ENCODE measurements at places on chromosomes 16 and 17.

GRCh38 chr17:34542700-34543336, 36.6 kb upstream of the TMEM132E start:
- DNase-seq: no peak

GRCh38 chr17:38417210-38417951, 10.9 kb upstream of the ARHGAP23 start:
- no peak for DNase-seq

- DNase-seq: peak; percentile 99
Observed at GRCh38 chr16:88662843-88663606, at the start of gene MVD. TSS of gene MVD (minus strand) at chr16:88663091. CDS start at chr16:88663080, 11 bp downstream.

GRCh38 chr17:16243801-16244567, 27.0 kb downstream of the PIGL start:
- DNase-seq: no peak

DNA sequence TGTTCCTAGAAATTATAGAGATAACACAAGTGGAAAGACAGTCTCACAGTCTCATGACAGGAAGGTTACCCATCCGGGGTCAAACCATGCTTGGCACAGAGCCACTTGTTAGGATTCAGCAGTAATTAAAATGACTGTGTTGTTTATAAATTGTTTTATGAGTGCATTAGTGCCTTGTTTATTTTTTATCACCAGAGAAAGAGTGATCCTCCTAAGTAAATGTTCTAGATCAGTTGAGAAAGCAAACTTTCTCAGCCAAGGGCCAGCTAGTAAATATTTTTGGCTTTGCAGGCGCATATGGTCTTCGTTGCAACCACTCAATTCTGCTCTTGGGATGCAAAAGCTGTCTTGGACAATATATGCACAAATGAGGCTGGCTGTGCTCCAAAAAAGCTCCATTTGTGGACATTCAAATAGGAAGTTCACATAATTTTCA, 253.9 kb upstream of the CACNG5 start:
- no peak for DNase-seq

GRCh38 chr17:2024572-2025219, 438 bp downstream of the RTN4RL1 start:
- no peak for DNase-seq

DNA sequence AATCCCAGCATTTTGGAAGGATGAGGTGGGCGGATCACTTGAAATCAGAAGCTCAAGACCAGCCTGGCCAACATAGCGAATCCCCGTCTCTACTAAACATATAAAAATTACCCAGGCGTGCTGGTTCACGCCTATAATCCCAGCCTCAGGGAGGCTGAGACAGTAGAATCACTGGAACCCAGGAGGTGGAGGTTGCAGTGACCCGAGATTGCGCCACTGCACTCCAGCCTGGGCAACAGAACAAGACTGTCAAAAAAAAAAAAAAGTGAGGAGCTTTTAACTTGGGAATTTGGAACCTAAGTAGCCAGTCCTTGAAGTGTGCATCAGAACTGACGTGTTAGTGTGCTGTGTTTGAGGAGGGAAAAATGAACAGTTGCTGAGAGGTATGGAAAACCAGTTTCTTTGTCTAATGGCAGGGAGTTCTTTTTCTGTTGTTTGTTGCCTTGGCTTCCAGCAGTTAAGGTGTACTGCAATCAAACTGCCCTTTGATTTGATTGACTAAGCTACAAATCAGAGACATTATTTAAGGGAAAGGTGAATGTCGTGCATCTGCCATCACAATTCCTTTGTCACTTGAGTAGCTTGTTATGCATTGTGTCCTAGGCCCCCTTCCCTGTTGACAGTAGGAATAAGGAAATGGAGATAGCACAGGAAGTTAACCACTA, 8.6 kb upstream of the DUSP14 start:
- no peak for DNase-seq

All from cardiac septum (tissue), 1 donor.